ENCODE measurements at places on chromosomes 5 and 9.

DNA sequence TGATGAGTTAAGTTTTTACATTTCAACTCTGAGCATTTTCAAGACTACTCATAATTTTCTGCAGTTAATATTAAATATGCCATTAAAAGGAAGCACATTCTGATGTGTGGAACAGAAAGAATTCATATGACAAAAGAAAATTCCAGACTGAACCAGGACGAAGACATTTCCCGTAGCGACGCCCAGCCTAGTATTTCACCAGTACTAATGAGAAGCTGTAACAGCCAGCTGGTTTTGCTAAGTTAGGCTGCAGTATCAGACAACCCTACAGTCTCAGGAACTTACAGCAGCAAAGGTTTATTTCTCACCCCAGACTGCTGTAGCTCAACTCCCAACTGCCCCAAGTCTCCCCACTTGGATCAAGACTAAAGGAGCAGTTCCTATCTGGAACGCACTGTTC lies 91.6 kb downstream of the TMEM174 start:
- DNase-seq: no peak

GRCh38 chr5:102670224-102670836 lies 84.8 kb upstream of the PAM start:
- no peak for DNase-seq

GRCh38 chr5:146706321-146706972 lies 172.1 kb downstream of the PPP2R2B start:
- DNase-seq: no peak

DNA sequence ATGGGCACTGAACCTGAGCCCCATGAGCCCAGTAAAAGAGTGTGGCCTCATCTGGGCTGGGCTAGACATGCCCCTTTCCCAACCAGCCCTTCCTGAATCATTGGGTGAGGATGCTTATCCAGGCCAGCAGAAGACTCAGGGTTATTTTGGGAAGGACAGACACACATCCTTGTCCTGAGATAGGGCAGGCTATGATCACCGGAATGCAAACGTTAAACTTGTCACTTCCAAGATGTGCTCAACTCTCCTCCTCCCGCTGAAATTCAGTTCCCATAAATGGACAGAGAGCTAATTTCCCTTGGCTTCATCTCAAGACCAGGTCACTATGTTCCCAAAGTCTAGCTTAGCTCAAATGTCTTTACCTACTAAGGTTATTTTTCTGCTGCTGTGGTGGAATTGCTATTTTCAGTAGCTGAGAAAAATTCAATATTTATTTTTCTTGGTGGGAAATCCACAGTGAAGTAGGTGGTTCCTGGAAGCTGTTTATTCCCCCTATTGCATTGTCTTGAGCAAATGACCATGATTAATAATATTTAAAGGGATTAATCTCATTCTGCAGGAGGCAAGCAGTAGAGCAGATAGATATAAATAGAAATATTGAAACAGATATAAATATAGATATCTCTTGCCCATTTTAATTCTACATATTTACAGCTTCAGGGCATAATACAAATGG lies 70.0 kb downstream of the NXNL2 start:
- no peak for DNase-seq

DNA sequence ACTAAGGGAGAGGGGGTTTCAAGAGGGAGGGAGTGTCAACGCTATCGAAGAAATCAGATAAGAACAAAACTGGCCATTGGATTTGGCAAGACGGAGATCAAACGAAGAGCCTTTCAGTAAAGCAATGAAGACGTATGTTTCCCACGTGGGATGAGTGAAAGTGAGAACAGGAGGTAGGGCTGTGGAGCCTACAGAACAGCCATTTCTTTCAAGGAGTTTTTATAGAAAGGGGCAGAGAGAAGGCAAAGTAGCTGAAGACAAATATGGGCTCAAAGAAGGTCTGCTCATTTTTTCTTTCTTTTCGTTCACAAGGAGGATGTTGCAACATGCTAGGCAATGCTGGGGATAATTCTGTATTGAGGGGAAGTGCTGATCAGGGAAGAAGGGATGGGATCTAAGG lies 98.3 kb downstream of the SUSD1 start:
- DNase-seq: no peak

DNA sequence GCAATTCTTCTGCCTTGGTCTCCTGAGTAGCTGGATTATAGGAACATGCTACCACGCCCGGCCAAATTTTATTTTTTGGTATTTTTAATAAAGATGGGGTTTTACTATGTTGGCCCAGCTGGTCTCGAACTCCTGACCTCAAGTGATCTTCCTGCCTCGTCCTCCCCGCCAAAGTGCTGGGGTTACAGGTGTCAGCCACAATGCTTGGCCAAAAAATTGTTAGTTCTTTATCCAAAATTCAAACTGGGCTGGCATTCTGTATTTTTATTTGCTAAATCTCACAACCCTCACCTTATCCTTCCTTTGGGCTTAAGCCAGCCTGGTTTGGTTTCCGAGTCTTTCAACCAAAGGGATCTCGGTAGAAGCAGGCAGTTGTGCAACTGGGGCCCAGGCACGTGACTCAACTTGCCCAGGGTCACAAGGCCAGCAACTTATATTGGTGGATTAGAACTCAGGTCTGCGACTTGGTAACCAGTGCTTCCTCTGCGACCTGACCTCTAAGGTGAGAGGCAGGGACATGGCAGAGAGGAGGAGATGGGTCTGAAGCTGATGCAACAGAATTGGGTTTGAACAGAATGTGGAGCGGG lies 26.5 kb upstream of the BOD1 start:
- DNase-seq: no peak

DNA sequence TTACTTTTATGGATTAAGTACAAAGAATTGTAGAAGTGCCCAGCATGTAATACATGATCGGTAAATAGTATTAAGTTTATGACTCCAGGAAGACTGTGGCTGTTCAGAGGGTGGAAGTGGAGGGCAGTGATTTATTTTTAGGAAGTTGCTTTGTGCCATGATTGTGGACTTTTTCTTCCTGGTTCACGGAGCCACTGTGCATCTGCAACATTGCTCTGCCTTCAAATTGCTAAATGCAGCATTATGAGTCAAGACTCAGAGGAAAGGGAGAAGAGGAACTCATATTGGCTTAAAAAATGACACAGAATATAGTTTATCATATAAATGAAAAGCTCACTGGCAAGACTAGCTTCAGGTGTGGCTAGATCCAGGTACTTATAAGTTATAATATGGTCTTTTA lies 301.5 kb downstream of the KCTD16 start:
- DNase-seq: no peak
